ENCODE measurements at places on chromosomes 1 and 21. TPM values are rescaled to one million over a fixed set of nuclear protein-coding genes. Genes with fewer than 3 reads are reported as not detected.

GRCh38 chr1:224087286-224087794, 26.6 kb upstream of the FBXO28 start:
- DNase-seq: no peak

The GJC2 gene
- total RNA-seq: 1.6 TPM

The SLC25A34 gene
- 54.3 TPM for total RNA-seq

- DNase-seq: no peak
Observed at GRCh38 chr1:59631561-59632255, 183.0 kb upstream of the HOOK1 start.

DNA sequence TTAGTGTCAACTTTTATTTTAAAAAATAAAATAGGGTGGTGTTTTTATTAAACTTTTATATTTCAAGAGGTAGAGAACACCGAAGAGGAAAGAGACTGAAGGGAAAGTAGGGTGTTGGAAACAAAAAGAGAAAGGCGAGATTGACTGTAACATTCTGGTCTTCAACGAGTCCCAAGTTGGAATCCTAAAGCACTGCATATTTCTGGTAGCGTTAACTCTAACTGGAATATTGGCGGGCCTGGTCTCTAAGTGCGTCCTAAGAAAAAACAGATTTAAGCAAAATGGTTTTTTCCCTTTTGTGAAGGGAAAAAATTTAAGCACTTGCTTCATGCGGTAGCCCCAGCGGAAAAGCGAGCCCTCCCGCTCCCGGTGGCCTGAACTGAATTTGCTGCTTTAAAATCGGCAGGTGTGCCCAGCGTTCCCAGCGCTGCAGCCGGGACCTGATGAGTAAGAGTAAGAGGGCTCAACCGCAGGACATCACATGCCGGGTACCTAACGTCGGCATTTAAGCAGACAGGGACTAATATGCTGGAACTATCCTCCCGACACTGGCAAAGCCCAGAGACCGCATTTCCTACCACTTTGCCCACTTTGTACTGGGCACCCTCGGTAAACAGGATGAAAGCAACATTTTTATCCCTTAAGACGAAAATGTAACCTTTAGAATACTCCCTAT, 30.5 kb upstream of the NFIA start:
- DNase-seq: peak; percentile 54

The NBPF26 gene
- total RNA-seq: 0.30 TPM

- no peak for DNase-seq
Observed at GRCh38 chr21:26082549-26082948, 88.0 kb downstream of the APP start.

- DNase-seq: no peak
Observed at GRCh38 chr1:8285103-8285502, 32.8 kb upstream of the SLC45A1 start.

DNA sequence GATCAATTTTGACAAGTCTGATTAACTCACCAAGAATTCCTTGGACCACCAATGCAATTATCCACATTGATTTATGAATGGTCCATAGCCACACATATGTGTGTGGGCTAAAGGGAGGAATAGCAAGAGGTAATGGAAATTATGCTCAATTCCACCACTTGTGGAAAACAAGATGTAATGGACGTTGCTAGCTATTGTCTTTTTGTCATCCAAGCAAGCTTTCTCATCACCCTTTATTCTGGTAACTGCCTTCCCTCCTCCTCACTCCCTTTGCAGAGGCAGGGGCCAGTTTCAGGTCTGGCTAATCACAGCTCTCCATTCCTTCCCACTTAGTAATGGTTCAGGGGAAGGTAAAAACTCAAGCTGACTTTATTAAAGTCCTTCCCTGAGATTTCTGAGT, 24.7 kb upstream of the RAB3GAP2 start:
- no peak for DNase-seq

The CELA3A gene
- total RNA-seq: not detected

The KRTAP13-3 gene
- total RNA-seq: not detected

- peak; percentile 87 for DNase-seq
Observed at GRCh38 chr1:151534662-151535278, 5.3 kb upstream of the TUFT1 start.

The LCE2B gene
- total RNA-seq: not detected

The ANGPTL7 gene
- total RNA-seq: 0.89 TPM

The MFSD2A gene
- 0.22 TPM for total RNA-seq

GRCh38 chr1:30882678-30883388, 25.7 kb downstream of the SDC3 start:
- no peak for DNase-seq

The A3GALT2 gene
- total RNA-seq: not detected

DNA sequence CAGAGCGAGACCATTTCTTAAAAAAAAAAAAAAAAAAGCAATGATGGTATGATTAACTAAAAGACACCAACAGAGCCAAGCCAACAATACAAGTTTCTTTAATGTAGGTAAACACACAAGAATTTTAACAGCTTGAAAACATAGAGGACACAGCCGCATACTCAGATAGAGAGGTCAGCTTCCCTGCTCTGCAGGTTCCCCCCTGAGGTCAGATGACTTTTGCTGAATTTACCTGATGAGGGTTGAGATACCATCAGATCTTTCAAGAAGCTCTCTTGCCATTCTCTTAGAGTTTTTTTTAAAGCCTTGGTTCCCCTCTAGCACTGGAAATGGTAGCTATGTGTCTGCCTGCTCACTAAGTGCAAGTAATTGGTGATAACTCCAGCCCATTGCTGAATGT, 31.1 kb downstream of the BCAS2 start:
- no peak for DNase-seq

DNA sequence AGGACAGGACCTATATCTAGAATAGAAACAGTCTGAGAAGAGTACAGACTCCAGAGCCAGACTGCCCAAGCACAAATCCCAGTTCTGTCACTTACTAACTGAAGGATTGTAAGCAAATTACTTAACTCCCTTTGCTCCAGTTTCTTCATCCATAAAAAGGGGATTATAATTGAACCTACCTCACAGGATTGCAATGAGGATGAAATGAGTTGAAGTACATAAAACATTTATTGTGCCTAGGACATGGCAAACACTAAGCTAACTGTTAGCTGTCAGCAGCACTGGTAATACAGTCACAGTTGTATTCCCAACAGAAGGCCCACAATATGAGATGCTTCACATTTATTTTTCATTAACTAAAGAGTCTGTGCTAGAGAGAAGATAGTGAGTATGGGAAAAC, 33.9 kb downstream of the MCOLN2 start:
- no peak for DNase-seq
